ENCODE measurements at places on chromosomes 4 and X.
A peak's percentile ranks its signal among the peaks of the same experiment; 100 is the strongest.

DNA sequence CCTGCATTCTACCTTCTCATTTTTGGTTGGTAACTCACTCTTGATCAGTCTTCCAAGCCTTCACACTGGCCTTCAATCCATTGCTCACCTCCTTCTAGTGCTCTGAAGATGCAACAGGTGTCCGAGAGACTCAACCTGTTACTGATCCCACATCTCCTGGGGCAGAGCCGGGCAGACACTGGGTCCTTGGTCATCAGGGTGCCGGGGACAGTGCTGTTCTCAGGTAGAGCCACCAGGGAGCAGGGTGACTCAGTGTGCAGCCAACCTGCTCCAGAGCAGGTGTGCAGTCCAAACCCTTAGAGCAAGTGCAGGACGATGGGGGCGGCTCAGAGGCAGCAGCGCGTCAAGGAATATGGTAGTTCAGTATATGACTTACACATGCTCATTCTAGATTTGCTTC lies 188.4 kb downstream of the DHX15 start:
- DNase-seq, result no peak

DNA sequence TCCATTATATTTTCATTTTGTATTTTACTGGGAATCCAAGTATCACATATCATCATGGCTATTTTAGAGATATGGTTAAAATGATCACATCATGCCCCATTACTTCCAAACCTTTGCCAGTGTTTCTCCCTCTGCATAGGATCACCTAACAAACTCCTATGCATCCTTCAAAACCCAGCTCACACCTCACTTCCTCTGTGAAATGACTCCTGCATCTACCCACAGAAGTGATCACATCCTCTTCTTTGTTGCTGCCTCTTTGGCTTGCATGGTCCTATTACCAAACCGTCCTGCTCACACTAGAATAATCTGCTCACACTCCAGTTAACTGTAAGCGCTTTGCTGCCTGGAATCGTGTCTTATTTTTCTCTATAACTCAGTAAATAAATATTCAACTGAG lies 74.7 kb upstream of the C4orf50 start:
- DNase-seq, result no peak

GRCh38 chrX:138481649-138482048 lies 229.9 kb downstream of the FGF13 start:
- DNase-seq, result no peak

- no peak for DNase-seq
Observed at GRCh38 chr4:4712800-4713528, 146.5 kb upstream of the MSX1 start.

DNA sequence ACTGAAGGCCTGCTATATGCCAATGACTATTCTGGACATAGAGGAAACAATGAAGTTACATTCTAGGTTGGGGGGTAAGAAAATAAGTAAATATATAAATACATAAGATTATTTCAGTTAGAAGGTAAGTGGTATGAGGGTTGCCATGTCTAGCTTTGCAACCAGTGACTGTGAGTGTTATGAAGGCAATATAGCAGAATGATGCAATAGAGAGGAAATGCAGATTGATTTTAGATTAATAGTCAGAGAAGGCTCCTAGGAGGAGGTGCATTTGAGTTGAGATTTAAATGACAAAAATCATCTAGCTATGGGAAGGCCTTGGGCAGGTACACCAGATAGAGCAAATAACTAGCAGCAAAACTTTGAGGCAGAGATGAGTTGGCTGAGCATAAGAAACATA lies 243.2 kb downstream of the FBXO8 start:
- DNase-seq, result no peak

GRCh38 chr4:184030036-184030435 lies 124.9 kb downstream of the STOX2 start:
- no peak for DNase-seq

- no peak for DNase-seq
Observed at GRCh38 chr4:188960411-188961093, 821.3 kb downstream of the TRIML1 start.

GRCh38 chr4:52477191-52477780 lies 181.8 kb downstream of the USP46 start:
- DNase-seq, result no peak

- no peak for DNase-seq
Observed at GRCh38 chr4:52051213-52051614, at the start of gene SPATA18. SPATA18 (plus strand) TSS chr4:52051304; CDS start chr4:52051705, 401 bp downstream.

GRCh38 chrX:134849390-134849789 lies 141.4 kb upstream of the SMIM10 start:
- DNase-seq, result no peak

DNA sequence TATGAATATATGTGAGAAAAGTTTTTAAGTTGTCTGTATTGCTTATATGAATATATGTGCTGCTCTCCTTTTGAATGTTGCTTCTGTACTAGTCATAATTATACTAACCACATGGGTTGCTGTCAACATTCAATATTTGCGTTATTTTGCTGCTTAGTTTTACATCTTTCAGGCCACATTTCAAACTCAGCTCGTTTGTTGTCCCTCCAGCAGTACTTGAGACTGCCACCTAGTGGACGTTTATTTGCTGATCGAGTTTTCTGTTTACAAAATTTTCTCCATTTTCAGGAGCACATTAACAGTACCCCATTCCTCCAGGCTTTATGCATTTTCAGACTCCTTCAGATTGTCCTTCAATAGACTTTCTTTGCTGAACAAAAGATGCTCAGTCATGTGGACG lies 75.8 kb downstream of the NUDT11 start:
- peak; percentile 55 for DNase-seq

Data from CD4-positive, alpha-beta T cell treated with Interleukin-10 for 1 hour (primary cell).